ENCODE measurements at places on chromosomes 2 and 18. TPM values are rescaled to one million over a fixed set of nuclear protein-coding genes. Genes with fewer than 3 reads are reported as not detected.

Gene GAREM2
- total RNA-seq = 2.3 TPM

Gene APLF
- 5.8 TPM for total RNA-seq

Gene LHCGR
- not detected for total RNA-seq

Gene PLCD4
- 1.6 TPM for total RNA-seq

Gene TUBA4B
- not detected for total RNA-seq

Gene RANBP2
- 86.2 TPM for total RNA-seq

Gene LOXHD1
- total RNA-seq = 0.27 TPM

Gene UBE2F
- total RNA-seq = 69.3 TPM

Gene ANKAR
- total RNA-seq = 31.5 TPM

Gene REG3A
- total RNA-seq = 8.3 TPM

Gene CPLX4
- total RNA-seq = not detected

Gene ZNF142
- total RNA-seq = 47.9 TPM

Gene FECH
- total RNA-seq = 39.6 TPM

Gene NYAP2
- not detected for total RNA-seq

Gene SIGLEC15
- total RNA-seq = 0.54 TPM

Gene IGFBP2
- total RNA-seq = 608 TPM

Gene RAD51AP2
- total RNA-seq = not detected

Gene FER1L5
- not detected for total RNA-seq

Gene HJURP
- total RNA-seq = 1.6 TPM

Gene BMP10
- not detected for total RNA-seq

Gene C2orf81
- total RNA-seq = 1.9 TPM

Gene POTEC
- not detected for total RNA-seq

Gene DLX2
- total RNA-seq = not detected

Gene LRATD1
- 4.1 TPM for total RNA-seq

Gene PFN4
- total RNA-seq = 1.9 TPM

Gene COLEC11
- total RNA-seq = 9.4 TPM

Gene DLGAP1
- 7.3 TPM for total RNA-seq

Gene IL36RN
- total RNA-seq = not detected

Gene KRTCAP3
- total RNA-seq = 0.68 TPM

Gene ATAD2B
- 38.3 TPM for total RNA-seq

Gene SH3RF3
- total RNA-seq = 61.7 TPM

Gene GATA6
- total RNA-seq = 92.8 TPM

Gene SAG
- not detected for total RNA-seq

Gene RAB6C
- not detected for total RNA-seq

Gene HOXD4
- total RNA-seq = 9.3 TPM

Gene NTSR2
- not detected for total RNA-seq

Gene PLGLB2
- total RNA-seq = 4.9 TPM

Gene CCDC85A
- 3.7 TPM for total RNA-seq

Gene PLEK
- total RNA-seq = 20.7 TPM

Gene ARHGAP25
- 10.8 TPM for total RNA-seq

Gene CPO
- not detected for total RNA-seq

Gene ZNF892
- 22.9 TPM for total RNA-seq

Gene ATP8B1
- 68.7 TPM for total RNA-seq

Gene ACVR1C
- not detected for total RNA-seq

Gene SPP2
- not detected for total RNA-seq

Gene ALLC
- total RNA-seq = not detected

Gene CYP1B1
- total RNA-seq = 27.1 TPM

Gene HK2
- 13.4 TPM for total RNA-seq

Gene SLC4A1AP
- total RNA-seq = 23.7 TPM

Gene CDKL4
- 2.6 TPM for total RNA-seq

Gene ADRA2B
- 4.5 TPM for total RNA-seq

Gene ABCG5
- not detected for total RNA-seq

Gene MC2R
- total RNA-seq = not detected

Gene SERPINB4
- total RNA-seq = not detected

Gene COL4A4
- total RNA-seq = 17.2 TPM

Gene LIMS4
- total RNA-seq = 66.8 TPM

Gene MALT1
- total RNA-seq = 17.7 TPM
